ENCODE measurements at places on chromosomes 1 and 21.

DNA sequence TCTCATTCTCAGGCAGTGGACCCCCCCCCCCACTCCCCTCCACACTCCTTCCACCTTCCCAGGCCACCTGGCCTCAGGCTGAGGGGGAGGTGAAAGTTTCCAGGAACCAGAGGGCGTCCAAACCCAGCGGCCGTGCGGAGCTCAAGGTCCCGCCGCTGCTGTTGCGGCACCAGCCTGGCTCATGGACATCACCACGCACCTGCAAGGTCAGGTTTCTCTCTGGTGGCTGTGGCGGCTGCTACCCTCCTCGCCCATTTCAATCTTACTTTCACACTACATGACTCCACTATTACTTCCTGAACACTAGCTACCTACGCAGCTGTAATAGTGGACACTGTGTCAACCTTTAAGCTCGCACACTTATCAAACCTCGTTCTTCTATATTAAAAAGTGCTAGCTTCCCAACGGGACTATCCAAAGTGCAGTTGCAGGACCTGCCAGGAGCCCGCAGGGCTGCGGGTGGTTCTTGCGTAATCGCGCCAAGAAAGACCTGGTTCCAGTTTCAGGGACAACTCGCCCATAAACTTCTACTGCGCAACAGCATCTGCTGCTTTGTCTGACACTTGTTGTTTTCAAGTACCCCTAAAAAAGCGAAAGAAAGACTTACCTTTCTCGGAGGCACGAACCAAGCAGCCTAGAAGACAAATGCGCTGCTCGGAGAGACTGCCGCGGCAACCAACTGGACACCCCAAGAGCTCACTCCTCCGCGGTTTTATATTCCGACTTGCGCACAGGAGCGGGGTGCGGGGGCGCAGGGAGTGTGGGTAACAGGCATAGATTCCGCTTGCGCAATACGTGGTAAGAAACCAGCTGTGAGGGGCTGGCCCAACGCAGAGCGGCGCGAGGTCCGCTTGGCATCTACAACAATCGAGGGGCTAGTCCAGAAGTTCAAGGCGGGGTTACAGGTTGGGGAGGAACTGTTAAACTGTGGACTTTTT lies at the start of gene DIRAS3:
Gene DIRAS3 (minus strand): TSS at position 687 of the 938 bp plus-strand sequence. CDS start 3,330 bp downstream, outside the sequence.
- DNase-seq = no peak

GRCh38 chr21:37459575-37459974 lies 93.0 kb downstream of the DYRK1A start:
- DNase-seq = no peak

GRCh38 chr1:211944733-211945500 lies 90.4 kb downstream of the INTS7 start:
- no peak for DNase-seq

DNA sequence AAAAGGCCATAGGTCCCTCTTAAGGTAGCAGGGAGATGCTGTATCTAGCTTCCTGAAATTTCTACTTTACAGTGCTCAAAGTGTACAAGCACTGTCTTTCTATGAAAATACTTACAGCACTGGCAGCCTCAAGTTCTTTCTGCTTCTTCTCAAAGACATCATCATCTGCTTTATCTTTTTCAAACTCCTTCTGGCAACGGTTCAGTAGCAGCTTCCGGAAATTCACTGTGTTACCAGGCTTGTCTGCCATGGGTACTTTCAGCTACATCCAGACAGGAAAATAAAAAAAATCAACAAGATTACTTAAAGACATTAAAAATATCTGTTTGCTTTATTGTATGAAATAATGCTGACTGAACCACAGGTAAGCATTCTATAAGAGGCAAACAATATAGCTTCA lies 77.9 kb upstream of the HP1BP3 start:
- no peak for DNase-seq

Measured in cerebellar nuclear complex (tissue), 1 donor.